ENCODE measurements at places on chromosomes 13 and 19. TPM values are rescaled to one million over a fixed set of nuclear protein-coding genes. Genes with fewer than 3 reads are reported as not detected.

KLC3 gene
- 73.4 TPM for total RNA-seq

KRTDAP gene
- 5,026 TPM for total RNA-seq

MEIOSIN gene
- not detected for total RNA-seq

PSG6 gene
- not detected for total RNA-seq

NMRK2 gene
- not detected for total RNA-seq

LAIR1 gene
- total RNA-seq: 1.2 TPM

DNA sequence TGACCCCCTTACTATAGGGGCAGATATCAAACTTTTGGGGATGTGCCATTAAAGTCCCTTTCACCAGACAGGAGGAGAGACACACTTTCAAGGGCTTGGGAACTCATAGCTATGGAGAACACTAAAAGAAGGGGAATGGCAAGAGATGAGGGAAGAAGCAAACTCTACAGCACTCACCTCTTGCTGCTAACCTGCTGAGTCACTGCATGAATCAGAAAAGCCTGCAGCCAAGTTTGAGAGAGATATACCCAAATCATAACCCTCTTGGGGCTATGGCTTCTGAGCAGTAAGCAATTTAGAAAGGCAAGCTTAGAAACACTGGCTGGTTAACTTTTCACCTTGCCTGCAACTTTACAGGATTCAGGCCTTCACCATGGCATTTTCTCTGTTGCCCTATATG is 1028.0 kb downstream of the UQCRFS1 start:
- DNase-seq: no peak

DNA sequence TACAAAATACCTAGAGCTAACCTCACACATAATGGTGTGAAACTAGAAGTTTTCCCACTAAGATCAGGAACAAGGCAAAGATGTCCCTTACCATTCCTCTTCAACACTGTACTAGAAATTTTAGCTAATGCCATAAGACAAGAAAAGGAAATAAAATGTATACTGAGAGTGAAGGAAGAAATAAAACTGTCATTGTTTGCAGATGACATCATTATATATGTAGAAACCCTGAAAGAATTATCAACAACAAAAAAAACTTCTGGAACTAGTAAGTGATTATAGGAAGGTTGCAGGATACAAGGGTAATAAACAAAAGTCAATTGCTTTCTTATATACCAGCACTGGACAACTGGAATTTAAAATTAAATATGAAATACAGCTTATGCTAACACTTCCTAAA is 93.7 kb downstream of the TNFSF11 start:
- no peak for DNase-seq

GRCh38 chr13:26964278-26965250 is 204.0 kb upstream of the GPR12 start:
- no peak for DNase-seq

DNA sequence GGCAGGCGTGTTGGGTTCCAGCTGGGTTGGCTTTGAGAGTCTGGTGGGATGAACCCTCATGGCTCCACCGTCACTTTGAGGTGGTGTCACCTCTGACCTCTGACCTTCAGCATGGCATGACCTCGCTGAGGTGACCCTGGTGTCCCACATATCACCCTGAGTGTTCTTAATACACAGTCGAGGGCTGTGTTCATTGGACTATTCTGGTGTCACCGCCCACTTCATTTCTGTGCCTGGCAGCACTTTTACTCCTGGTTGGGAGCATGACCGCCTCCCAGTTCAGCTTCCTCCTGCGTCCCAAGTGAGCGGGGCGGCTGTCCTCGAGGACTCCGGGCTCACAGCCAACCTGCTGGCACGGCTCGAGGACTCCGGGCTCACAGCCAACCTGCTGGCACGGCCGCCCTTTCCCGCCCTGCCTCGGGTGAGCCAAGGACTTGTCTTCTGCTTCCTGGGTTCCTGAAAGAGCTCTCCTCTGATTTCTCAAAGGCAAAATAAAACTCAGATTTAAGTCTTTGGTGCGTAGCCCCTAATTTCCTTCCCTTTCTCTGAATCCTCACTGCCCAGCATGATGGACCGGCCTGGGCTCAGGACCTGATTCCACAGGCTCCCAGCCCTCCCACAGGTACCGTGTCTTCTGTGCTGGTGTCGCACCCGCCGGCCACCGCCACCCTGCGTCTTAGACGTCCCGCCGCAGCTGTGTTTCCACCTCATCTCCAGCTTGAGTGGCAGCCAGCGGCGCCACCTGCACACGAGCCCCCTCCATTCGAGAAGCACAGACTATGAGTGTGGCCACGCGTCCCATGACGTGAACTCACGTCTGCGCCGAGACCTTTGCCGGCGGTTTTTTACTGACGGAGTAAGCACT is 10.4 kb downstream of the ATP4B start:
- DNase-seq: peak; percentile 91

GRCh38 chr13:106534639-106535551 is 567 bp downstream of the EFNB2 start:
- DNase-seq: peak; percentile 70

DNA sequence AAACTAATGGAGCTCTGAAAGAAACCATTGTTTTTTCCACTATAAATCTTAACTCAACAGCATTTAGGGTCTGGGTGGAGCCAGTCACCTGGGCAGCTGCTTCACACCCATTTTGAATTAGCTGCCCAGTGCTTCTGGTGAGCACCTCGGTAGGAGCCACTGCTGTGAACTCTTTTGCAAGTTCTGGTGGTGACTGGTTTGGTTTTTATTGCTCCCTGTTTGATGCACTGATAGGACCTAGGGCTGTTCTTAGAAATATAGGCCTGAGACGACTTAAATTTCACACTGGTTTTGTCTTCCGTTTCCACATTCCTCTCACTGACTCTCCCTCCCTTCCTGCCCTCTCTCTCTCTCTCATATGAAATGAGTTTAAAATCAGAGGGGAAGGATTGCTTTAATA is 103.9 kb downstream of the GGACT start:
- DNase-seq: no peak
